Thoracic aorta endothelial cell (primary cell): ENCODE measurements at places on chromosomes 2 and 18. TPM values are rescaled to one million over a fixed set of nuclear protein-coding genes. Genes with fewer than 3 reads are reported as not detected.

PPP1R7 gene
- total RNA-seq: 53.0 and 56.9 TPM in 2 replicates

VWA3B gene
- 0.07 TPM in 1 of 2 replicates, not detected in the other for total RNA-seq

STARD6 gene
- not detected in 2 replicates for total RNA-seq

SERPINB13 gene
- total RNA-seq: 0.13 TPM in 1 of 2 replicates, not detected in the other

TMEM200C gene
- total RNA-seq: 0.22 TPM in 1 of 2 replicates, not detected in the other

NDC80 gene
- total RNA-seq: 45.7 and 61.7 TPM in 2 replicates

DSC1 gene
- not detected in 2 replicates for total RNA-seq

POTEI gene
- total RNA-seq: 0.07 and 0.66 TPM in 2 replicates

SCG2 gene
- total RNA-seq: not detected in 2 replicates

EPHA4 gene
- total RNA-seq: 35.8 and 46.7 TPM in 2 replicates

KLHL14 gene
- total RNA-seq: not detected in 2 replicates

IL36B gene
- total RNA-seq: not detected in 2 replicates

DYSF gene
- 122 and 135 TPM in 2 replicates for total RNA-seq

CNDP1 gene
- not detected in 2 replicates for total RNA-seq

SERPINB11 gene
- not detected in 2 replicates for total RNA-seq

NGEF gene
- total RNA-seq: 0.50 and 1.5 TPM in 2 replicates

IL1B gene
- not detected in 2 replicates for total RNA-seq

MAIP1 gene
- 19.0 and 26.4 TPM in 2 replicates for total RNA-seq

UGT1A10 gene
- total RNA-seq: not detected in 2 replicates

FRZB gene
- not detected in 2 replicates for total RNA-seq

UXS1 gene
- total RNA-seq: 49.5 and 56.5 TPM in 2 replicates

SP140 gene
- 0.66 TPM in 1 of 2 replicates, not detected in the other for total RNA-seq

LYG2 gene
- total RNA-seq: not detected in 2 replicates

POU3F3 gene
- total RNA-seq: not detected in 2 replicates
